ENCODE measurements at places on chromosomes 1 and 21.

GRCh38 chr21:14751602-14752344 lies 205.7 kb upstream of the SAMSN1 start:
- DNase-seq = no peak

DNA sequence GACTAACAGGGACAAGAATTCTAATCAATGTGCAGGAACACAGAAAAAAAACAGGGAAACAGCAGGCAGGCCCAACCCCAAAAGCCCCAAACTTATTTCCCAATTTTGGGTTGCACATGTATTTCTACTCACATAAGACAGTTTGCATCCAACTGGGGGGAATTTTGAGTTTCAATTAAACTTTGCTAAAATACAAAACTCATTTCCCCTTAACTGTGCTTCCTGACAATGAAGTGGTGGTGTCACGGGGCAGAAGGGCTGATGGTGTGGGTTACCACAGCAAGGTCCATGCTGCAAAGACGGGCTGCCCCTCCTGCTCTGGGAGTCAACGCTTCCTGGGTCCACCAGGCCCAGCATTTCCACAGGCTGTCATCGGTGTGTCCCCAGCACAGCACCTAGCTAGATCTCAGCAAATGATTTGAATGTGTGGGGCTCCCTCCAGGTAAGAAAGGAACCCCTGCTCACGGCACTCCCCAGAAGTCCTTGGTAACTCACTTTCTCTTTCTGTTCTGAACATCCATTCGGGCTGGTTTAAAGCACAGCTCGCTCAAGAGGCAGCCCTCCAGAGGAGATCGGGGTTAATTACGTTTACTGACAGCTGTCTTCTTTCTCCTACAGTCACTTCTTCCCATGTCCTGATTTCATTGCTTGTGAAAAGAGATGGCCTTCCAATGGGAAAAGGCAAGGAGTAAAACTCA lies 27.4 kb downstream of the HIVEP3 start:
- peak; percentile 41 for DNase-seq

GRCh38 chr1:211285196-211285595 lies 26.0 kb downstream of the RCOR3 start:
- DNase-seq = no peak

- DNase-seq = no peak
These were observed 51.1 kb upstream of the RGS21 start for GRCh38 chr1:192265516-192266173.

DNA sequence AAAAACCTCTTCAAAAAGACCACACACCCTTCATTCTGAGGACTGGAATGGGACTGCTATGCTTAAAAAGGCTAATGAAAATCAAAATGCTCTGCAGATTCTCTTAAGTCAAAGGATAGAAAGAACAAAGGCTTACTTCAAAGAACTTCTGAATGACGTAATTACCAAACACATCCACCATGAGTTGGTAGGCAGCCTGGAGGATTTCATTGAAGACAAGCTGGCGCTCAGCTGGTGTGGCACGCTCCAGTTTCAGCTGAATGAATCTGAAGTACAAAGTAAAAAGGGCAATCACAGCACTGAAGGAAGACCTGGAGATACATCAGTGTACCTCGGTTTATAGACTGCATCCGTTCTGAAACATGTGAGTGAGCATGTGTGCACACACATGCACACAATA lies 43.5 kb upstream of the SDC3 start:
- DNase-seq = no peak

DNA sequence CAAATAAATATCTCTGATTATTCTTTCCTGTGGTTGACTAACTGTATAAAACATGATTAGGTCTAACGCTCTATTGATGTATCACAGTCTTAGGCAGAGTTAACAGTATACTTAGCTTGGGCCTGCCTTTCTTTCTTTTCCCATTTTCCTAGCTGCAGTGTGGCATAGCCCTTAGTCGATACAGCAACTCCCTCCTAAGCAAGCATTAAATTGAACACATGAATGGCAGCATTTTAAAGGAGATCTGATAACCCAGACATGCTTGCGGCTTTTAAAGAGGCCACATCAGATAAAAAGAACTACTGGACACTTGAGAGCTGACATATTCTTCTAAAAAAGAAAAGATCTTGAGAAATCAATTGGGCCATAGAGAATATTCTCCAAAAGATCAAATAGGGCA lies 312.0 kb upstream of the TMPRSS15 start:
- no peak for DNase-seq

DNA sequence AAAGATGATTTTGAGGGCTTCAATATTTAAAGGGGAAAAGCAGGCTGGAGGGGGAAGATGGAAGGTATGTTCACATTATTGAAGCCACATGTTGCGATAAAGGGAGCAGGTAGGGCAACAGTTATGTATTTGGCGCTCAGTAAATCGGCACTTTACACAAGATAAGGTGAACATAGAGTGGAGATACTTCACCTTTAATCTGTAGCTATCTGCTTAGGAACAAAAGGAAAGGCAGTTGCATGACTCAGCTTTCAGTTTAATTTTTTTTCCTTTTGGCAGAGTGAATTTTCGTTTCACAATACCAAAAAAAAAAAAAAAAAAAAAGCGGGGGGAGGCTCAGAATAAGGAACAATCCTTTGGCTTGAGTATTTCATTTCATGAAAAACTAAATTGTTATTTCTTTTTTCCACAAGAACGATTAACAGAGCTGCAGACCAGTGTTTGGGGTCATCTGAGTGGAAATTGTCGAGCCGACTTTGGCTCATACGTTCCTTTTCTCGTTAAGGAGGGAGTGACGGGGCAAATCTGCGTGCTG lies 1.1 kb upstream of the COQ8A start:
- no peak for DNase-seq

DNA sequence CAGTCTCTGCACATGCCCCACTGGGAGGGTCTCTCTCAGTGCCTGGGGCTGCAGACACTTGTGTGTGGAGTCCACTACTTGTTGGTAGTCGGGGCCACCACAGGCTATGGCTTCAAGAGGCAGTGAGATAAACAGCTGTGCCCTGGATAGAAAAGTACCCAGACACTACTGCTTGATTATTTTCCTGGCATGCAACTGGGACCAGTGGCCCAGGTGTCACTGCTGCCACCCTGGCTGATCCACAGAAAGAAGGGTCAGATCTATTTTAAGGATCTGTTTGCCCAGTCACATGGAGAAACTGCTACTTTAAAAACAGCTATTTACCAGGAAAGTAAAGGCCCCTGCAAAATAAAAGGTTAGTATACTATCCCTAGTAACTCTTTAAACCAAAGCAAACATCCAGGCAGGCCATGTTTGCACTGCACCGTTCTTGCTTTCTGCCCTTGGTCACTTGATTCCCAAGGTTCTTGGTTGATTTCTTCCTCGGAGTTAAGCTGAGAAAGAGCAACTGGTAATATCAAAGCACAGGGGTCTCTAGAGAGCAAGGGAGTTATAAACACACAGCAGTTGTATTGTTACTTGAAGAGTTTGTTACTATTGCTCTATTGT lies 99.9 kb downstream of the GLUL start:
- DNase-seq = no peak

GRCh38 chr1:199083680-199084079 lies 444.8 kb downstream of the PTPRC start:
- no peak for DNase-seq

DNA sequence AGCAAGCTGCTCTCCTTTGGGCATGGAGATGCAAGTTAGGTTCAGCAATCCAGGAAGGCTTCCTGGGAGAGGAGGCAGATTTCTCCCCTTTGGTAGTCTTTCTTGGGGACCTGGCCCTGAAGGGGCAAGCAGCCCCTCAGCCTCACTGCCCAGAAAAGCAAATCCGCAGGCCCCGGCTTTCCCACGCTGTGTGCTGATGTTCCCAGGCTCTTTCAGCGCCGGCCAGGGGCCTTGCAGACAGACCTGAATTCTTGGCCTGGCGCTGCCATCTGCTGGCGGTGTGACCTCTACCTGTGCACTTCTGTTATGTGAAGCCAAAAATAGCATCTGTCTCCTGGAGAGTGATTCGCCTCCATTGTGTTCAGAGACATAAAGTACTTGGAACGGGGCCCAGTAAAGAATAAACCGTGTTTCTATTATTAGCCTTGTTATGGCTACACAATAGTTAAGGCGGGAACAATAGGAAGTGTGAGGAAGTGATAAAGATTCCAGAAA lies 64.8 kb downstream of the ALPL start:
- DNase-seq = no peak

DNA sequence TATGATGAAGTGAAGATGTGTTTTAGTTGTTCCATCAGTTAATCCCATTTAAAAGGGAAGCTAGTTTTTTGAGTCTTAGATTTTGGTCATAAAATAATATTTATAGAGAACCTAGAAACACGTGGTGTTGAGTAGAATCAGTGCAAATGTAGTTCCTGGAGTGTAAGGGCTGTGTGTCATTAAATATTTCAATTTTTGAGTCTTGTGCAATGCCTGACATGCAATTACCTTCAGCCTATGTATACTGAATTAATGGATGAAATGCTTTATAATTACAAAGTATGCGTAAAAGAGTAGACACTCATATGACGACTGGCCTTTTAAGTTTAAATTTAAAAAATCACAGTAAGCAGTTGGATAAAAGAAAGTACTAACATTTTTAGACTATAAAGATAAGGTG lies 75.0 kb downstream of the NEK7 start:
- no peak for DNase-seq

- no peak for DNase-seq
These were observed 1.2 kb downstream of the IPO13 start for GRCh38 chr1:43947874-43948437.

DNA sequence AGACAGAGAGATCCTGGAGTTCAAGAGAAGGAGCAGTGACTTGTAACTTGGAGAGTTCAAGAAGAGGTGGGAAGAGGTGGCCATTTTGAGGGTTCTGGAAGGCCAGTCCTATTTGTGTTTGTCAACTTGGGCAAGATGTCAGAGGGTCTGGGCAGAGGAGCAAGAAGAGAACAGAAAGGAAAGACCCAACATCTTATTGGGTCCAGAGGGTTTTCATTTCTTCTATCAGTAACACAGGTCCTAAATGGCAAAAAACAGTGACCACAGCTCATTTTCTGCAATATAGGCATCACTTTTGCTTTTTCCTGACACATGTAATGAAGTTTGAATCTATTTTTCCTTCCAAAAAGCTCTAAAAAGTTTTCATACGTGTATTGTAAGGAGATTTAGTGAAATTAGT lies 38.3 kb upstream of the MAP10 start:
- DNase-seq = no peak

GRCh38 chr1:208213786-208214185 lies 30.4 kb downstream of the PLXNA2 start:
- DNase-seq = no peak
